Neural crest cell (in vitro differentiated cells): ENCODE measurements at places on chromosomes 7 and 10.

GRCh38 chr7:7293092-7293491, 110.7 kb downstream of the C1GALT1 start:
- no peak for DNase-seq

GRCh38 chr10:6565588-6565987, 14.5 kb downstream of the PRKCQ start:
- DNase-seq: no peak

- DNase-seq: no peak
Measured at GRCh38 chr7:44460325-44460724, 30.1 kb downstream of the NUDCD3 start.

- no peak for DNase-seq
Measured at GRCh38 chr7:39421251-39421650, 145.0 kb upstream of the YAE1 start.

- no peak for DNase-seq
Measured at GRCh38 chr10:124447751-124448466, 1.9 kb downstream of the NKX1-2 start.

GRCh38 chr7:151008143-151008510, 16.2 kb downstream of the ATG9B start:
- no peak for DNase-seq

DNA sequence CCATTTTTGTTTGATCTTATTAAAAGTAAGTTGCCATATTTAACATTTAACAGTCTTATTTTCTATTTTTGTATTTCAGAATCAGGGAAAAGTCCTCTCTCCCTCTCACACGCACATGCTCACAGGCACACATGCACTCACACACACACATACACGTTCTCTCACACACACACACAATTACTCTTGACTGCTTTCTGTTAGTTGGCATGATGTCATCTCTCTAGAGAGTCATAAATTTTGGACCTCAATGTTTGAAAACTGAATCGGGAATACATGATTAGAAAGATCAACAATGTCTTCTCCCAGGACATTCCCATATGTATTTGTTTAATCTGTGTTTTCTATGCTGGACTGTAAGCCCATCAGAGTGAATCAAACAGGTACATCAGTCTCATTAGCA, 165.7 kb upstream of the AHR start:
- DNase-seq: no peak

DNA sequence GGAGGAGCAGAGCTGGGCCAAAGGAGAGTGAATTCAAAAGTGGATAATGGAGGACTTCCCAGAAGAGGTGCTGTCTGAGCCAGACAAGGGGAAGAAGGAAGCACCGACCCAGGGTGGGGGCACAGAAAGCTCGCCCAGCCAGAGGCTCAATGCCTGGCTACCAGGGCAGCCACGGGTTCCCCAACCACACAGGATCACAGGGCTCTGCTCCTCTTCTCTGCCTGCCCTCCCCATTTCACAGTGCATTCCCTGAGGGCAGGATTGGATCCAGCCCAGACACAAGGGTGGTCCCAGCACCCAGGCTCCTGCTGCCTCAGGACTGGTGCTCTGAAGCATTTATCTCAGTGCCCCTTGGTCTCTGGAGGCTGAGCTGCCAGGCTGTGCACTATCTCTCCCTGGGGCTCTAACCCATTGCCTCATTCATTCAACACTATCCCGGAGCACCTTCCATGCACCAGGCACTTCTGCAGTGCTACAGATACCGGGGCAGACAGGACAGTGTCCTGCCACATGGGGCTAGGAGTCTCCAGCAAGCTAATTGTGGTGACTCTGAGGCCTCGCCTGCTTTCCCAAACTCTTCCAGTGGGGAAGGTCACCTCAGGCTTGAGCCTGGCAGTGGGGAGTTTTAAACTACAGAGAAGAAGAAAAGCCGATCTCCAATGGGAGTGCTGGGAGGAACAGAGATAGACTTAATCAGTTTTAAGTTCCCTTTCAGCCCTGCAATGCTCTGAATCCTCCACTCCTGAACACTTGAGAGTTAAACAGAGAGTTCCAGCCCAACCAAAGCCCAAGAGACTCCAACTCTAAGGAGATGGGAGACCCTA, 201.8 kb upstream of the ZMIZ1 start:
- no peak for DNase-seq

GRCh38 chr10:2145926-2146478, 408.7 kb upstream of the ADARB2 start:
- no peak for DNase-seq

GRCh38 chr10:34145715-34146114, 669.4 kb downstream of the PARD3 start:
- no peak for DNase-seq

DNA sequence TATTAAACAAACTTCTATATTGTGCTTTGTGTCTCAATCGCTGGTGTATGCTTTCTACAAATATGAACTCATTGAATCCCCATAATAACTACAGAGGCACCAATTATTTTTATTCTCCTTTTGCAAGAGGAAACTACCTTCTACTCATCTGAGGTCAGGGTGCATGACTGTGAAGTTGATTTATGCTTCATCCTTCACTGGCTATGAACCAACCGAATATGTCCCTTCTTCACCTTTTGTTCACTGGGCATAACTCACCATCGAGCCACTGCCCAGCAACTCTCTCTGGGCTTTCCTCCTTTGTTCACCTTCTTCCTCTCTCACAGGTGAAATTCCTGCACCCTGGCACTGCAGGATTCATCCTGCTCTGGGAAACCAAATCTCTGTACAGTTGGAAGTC, 61.3 kb upstream of the PFKP start:
- DNase-seq: no peak

DNA sequence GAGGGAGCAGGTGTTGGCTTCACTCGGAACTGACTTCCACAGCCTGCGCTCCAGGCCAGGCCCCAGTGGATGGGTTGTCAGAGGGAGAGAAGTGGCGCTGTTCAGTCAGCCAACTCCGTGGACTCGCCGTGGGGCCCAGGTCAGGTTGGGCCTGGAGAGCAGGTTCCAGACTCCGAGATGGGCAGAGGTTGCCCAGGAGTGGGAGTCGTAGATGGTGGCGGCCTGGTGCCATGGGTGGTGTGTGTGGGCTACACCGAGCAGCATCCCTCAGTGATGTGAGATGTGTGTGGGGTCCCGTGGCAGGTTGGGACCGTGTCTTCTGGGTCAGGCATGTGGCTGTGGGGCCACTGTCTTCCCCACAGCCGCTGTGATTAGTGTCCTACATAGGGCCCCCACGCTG, 10.4 kb downstream of the ZNF316 start:
- no peak for DNase-seq

DNA sequence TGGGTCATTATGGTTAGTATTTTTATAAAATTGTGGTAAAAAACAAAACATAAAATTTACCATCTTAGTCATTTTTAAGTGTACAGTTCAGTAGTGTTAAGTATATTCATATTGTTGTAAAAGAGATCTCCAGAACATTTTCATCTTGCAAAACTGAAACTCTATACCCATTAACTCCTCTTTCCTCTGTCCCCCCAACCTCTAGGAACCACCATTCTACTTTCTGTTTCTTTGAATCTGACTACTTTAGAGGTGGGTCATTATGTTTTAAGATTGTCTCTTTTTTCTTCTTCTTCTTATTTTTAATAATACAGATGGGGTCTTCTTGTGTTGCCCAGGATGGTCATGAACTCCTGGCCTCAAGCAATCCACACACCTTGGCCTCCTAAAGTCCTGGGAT, 84.1 kb downstream of the DOCK4 start:
- no peak for DNase-seq

DNA sequence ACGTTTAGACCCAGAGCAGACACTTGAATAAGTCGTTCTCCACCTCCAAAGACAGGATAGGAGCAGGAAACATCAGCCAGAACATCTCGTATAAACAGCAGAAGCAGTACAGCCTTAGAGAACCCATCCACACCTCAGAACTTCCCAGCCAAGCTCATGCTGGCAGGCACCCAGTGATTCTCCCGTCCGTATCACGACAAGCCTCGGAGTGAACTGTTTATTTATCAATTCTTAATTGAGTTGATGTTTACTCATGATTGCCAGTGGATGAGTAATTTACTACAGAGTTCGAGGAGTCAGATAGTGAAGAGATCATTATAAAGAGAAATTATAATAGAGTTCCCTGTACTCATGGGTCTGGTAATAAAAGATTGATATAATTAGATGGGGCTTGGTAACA, 811.5 kb downstream of the LRMDA start:
- DNase-seq: no peak

DNA sequence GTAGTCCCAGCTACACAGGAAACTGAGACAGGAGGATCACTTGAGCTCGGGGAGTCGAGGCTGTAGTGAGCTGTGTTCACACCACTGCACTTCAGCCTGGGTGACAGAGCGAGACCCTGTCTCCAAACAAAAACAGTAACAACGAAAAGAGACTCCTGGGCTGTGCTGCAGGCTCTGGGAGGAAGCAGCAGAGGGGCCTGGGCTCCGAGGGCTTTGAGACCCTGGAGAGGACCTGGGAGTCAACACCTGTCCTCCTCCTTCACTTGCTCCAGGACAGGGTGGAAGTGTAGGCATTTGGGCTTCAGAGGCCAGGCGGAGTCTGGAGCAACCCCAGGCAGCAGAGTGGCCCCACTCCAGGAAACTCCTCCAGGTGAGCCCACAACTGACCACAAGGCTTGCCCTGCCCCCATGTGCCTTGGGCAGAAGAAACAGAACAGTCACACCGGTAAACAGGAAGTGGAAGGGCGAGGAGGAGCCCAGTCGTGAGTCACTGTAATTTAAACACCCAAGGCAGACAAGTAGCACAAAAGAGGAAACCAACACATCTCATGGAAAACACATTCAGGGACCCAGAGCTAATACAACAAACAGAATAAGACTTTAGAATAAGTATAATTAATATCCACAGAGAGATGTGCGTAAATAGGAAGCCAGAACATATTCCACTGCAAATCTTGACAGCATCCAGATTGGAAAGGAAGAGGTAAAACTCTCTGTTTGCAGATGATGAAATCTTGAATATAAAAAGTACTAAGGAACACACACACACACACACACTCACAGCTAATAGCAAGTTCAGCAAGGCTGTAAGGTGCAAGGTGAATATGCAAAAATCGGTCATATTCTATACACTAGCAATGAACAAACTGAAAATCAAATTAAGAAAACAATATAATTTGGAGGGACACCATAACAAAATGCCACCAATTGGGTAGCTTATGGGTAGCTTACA, 20.5 kb upstream of the RASGEF1A start:
- DNase-seq: no peak

GRCh38 chr10:29920408-29921070, 138.8 kb downstream of the JCAD start:
- no peak for DNase-seq

- no peak for DNase-seq
Measured at GRCh38 chr7:48959676-48960075, 35.3 kb downstream of the CDC14C start.

GRCh38 chr7:96311967-96312366, 9.9 kb downstream of the SLC25A13 start:
- DNase-seq: no peak

- DNase-seq: no peak
Measured at GRCh38 chr10:17586821-17587234, 30.3 kb downstream of the HACD1 start.

- no peak for DNase-seq
Measured at GRCh38 chr10:12377658-12378290, 28.4 kb downstream of the CAMK1D start.

DNA sequence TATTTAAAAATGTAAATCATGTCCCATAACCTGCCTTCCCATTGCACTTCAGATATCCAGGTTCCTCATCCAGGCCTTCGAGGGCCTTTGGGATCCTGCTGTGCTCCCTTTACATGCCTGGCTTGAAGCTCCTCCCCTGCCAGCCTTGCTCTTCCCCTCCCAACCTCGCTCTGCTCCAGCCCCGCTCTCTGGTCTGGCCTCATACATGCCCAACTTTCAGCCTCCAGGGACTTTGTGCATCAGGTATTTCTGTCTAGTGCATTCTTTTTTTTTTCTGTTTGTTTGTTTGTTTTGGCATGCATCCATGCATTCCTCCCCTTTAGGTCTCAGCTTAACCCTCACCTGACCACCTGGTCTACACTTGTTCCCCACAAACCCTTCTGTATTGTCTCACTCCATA, 160.3 kb downstream of the SNX10 start:
- no peak for DNase-seq

DNA sequence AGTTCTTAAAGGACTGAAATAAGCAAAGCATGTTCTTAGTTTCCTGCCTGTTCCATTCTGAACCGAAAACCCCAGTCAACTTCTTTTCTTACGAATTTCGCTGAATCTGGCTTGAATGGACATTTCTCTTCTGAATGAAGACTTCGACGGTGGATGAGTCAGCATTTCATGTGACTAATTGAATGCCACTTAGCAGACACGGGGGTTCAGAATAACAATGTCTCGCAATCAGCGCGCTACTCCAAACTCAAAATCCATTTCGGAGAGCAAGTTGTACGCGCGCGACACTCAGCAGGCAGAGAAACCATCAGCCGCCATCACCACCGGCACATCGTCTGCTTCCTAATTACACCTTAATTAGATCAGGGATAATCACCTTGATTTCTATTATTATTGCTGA, 239.0 kb upstream of the KLF6 start:
- no peak for DNase-seq

GRCh38 chr7:50953820-50954219, 171.1 kb upstream of the GRB10 start:
- no peak for DNase-seq

- no peak for DNase-seq
Measured at GRCh38 chr10:32065856-32066255, 9.6 kb upstream of the KIF5B start.

DNA sequence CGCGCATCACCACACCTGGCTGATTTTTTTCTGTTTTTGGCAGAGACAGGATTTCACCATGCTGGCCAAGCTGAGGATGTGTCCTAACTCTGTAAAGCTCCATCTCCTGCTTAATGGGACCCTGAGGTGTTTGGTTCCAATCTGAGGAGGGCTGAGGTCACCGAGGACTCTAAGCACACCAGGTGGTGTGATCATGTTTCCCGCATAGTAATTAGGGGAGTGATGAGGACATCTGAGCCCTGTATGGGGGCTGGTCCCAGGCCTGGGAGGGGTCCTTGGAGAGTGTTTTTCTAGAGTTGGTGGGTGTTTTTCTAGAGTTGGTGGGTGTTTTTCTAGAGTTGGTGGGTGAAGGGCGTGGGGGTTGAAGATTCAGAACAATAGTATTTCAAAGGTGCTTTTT, 3.0 kb upstream of the ABHD11 start:
- DNase-seq: no peak

DNA sequence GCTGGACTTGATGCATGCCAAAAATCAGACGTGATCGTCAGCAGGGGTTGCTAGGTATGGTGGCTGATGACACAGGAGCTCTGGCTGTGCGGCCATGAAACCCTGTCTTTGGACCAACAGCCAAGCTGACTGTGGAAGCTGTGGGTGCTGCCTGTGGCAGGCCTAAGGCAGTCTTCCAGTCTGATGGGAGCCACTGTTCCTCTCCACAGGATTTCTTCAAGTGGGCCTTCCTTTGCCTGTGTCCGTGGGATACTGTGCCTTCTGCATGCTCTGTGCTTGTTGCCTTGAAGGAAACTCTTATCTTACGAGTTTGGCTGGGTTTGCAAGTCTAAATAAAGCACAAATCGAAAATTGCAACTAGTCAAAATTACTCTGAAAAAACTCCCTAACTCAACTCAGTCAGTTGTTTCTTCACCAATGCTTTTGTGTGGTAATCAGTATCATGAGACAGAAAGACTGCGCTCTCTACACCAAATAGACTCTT, 101.9 kb upstream of the PDLIM1 start:
- no peak for DNase-seq
